ENCODE measurements at places on chromosomes 7 and 10.

DNA sequence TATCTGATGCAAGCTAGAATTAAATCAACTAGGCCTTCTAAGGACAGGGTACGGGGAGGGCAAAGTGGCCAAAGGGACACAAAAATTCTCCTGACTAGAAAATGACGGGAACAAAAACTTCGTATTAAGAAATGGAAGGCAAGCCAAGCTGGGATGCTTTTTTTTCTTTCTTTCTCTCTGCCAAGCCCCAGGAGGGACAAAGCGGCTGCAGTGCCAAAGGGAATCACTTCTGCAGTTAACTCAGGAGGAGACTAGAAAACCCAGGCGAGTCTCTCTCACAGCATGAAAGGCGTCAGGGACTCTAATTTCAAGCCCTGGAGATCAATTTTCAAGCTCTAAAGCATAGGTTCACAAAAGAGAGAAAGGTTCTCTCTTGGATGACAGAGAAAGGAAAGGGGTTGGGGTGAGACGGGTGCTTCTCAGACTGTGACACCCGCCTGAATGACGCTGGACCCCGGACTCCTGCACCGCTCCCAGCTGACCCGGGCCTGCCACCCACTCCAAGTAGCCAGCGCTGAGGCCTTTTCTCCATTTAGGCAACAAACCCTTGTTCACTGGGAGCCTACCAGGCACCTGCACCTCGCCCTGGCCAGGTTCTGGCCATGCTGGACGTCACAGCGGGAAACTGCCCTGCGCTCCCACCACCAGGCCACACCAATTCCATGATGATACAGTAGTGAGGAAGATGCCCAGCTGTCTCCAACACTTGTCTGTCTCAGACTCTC is 56.5 kb downstream of the KIAA1549 start:
- DNase-seq, result no peak

DNA sequence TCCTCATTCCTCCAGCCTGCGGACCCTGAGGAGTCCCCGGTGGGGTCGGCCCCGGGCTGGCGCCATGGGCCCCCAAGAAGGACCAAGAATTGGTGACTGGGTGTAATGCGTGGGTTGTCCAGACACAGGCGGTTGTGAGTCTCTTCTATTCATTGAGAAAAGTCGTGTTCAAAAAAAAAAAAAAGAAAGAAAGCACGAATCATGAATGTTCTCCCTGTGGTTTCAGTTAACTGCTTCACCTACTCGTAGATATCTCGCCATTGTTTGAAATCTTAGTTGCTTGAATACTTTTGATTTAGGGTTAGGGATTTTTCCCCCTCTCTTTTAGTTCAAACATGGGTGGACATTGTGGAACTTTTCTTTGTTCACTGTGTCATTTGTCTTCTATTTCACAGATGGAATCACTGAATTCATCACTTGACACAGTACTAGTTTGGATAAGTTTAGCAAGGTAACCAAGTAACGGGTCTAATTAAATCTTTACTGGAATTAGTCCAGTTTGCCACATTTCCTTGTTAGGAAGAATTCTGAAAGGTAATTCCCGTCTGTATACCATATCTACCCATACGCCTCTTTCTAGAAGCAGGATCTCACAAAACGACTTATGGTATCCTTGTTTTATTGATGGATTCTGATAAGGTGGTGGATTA is 775 bp downstream of the STARD3NL start:
- DNase-seq, result no peak

DNA sequence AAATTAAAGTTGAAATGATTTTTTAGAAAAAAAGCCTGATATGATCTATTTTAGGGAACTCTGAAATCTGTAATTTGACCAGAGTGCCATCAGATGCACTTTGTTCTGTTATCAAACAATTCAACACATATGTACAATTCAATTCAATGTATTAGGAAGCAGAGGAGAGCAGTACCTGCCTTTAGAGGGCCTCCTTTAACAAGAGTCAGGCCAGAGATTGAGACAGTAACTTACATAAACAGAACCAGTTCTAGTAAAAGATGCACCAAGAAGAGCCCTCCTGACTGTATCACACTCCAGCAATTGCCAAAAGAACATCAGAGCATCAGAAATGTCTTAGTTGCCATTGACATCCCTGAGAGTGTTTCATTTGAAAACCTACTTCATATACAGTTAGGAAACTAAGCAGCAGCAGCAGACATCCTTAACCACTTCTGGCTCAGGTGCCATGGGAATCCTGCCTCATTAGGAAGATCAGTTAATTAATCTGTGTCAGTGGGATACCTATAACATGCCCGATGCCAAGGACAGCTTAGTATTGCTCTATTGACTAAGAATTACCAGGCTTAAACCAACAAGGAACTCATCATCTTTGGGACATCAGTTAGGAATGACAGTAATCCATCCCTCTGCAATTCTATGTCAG is 1222.6 kb upstream of the LRRN3 start:
- no peak for DNase-seq

- no peak for DNase-seq
These were observed 9.3 kb downstream of the ZNF316 start for GRCh38 chr7:6646465-6646864.

DNA sequence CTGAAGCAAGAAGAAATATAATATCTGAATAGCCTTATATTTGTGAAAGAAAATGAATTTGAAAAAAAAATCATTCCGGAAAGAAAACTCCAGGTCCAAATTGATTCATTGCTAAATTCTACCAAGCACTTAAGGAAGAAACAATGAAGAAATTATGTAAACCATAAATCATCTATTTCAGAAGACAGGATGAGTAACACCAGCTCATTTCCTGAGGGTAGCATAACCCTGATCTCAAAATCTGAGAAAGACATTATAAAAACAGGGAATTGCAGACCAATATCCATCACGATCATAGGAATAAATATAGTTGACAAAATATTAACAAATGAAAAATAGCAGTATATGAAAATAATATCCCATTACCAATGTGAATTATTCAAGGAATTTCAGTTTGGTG is 70.1 kb upstream of the RAB18 start:
- DNase-seq, result no peak

DNA sequence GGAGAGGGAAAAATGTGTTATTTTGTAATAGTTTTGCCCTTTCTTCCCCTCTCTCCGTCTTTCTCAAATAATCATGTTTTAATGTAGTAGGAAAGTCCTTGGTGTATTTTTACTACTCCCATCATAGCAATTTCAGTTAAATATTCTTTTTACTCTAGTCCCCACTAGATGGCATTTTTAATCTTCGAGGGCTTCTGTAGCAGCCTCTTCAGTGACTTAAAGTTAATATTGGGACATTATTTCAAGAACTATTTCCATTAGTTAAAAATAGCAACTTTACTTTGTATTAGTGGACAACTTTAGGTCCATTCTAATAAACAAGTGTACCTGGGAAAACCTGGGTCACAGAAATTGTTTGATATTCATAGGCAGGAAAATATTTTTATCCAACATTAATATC is 23.0 kb downstream of the EDRF1 start:
- DNase-seq, result no peak

- no peak for DNase-seq
These were observed 8.0 kb downstream of the COA1 start for GRCh38 chr7:43721193-43721806.

DNA sequence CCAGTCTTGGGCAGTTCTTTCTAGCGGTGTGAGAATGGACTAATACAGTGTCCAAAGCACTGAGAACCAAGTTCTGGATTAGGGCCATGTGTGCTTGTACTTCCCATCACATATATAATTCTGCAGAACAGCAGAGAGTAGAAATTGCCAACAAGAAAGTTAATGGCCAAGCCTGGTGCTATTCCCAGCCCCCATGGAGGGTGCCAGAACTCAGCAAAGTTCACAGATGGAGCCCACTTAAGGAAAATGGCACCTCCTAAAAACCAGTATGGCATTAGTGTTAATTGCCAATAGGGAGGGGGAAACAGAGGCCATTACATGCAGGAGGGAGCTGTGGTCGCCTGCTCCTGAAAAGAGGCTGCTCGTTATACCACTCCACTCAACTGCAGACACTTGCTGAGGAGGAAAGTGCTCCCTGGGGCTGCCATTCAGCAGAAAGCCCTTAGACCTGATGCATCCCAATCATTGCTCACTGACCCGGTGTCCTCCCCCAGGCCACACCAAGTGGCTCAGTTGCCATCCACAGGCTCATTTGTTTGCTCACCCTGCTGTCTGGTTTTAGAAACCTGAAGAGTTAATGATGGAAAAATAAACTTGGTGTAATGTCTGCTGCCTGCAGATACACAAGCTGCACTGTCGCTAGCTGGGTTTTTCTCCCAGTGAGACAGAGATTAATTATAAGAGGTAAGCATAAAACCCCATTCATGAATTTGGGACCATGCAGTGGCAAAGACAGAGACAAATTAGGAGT is 280.6 kb downstream of the GFRA1 start:
- DNase-seq, result no peak

DNA sequence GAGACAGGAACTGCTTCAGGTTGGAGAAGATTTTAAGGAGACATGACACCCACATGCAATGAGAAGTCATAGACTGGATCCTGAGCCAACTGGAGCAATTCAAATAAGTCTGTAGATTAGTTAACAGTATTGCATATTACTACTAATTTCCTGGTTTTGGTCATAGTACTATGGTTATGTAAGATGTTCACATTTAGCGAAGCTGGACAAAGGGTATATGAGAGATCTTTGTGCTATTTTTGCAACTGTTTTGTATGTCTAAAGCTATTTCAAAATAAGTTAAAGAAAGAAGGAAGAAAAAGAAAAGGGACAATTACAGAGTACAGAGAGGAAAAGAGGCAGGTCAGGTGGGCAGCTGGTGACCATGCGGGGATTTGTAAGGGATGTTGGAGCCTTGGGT is 116.5 kb upstream of the SVIL start:
- DNase-seq, result no peak

DNA sequence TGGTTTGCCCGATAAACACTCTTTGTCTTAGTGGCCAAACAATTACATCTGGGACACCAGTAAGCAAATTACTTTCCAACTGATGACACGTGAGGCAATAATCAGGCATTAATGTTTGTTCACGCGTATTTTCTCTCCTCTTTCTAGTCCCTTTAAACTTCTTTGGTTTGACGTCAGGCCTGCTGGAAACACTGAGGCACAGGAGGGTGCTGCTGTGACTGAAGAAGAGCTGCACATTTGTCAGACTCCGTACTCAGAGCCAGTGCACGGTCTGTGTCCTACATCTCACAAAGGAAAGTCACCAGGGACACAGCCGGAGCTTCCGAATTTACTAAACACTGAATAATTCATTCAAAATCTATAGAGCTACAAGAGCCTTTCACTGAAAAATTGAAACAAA is 57.6 kb upstream of the ANAPC16 start:
- no peak for DNase-seq

- DNase-seq, result peak; percentile 65
These were observed 21.0 kb upstream of the EPC1 start for GRCh38 chr10:32367793-32368453.

Measured in stimulated activated CD8-positive, alpha-beta memory T cell treated with anti-CD3 and anti-CD28 coated beads, Interleukin-2, amount 100 ng/mL, for 1 hour (primary cell).